Activated T-cell treated with anti-CD3 and anti-CD28 coated beads for 48 hours (primary cell): ENCODE measurements at places on chromosomes 7 and 10.

DNA sequence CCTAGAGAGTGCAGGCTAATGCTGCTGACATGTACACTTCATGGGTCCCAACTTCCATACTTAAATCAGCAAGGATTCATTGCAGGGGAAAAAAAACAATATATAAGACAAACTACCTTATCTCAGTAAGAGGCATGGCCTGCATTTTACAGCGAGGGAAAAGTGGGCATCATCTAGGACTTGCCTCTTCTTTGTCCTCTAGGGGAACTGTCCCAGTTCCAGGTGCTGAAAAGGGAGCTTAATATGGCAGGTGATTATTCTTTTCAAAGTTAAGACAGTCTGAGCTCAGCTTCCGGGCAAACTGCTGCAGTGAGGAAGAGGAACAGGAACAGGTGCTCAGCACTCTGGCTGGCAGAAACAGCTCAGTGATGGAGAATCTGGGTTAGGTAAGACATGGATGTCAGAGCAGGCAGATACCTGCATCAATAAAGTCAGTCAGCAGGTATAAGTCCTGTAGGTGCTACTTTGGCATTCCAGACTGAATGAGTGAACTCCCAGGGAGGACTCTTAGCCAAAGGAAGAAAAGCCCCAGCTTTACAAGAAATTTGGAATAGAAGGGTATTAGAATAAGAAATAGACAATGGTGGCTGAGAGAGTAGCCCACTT, 147.2 kb downstream of the TMEM178B start:
- DNase-seq = no peak

- no peak for DNase-seq
Measured at GRCh38 chr10:91974960-91975359, 51.4 kb downstream of the BTAF1 start.

- DNase-seq = no peak
Measured at GRCh38 chr7:141537906-141538305, 13.3 kb upstream of the AGK start.

GRCh38 chr7:25216837-25217236, 11.4 kb downstream of the NPVF start:
- no peak for DNase-seq

DNA sequence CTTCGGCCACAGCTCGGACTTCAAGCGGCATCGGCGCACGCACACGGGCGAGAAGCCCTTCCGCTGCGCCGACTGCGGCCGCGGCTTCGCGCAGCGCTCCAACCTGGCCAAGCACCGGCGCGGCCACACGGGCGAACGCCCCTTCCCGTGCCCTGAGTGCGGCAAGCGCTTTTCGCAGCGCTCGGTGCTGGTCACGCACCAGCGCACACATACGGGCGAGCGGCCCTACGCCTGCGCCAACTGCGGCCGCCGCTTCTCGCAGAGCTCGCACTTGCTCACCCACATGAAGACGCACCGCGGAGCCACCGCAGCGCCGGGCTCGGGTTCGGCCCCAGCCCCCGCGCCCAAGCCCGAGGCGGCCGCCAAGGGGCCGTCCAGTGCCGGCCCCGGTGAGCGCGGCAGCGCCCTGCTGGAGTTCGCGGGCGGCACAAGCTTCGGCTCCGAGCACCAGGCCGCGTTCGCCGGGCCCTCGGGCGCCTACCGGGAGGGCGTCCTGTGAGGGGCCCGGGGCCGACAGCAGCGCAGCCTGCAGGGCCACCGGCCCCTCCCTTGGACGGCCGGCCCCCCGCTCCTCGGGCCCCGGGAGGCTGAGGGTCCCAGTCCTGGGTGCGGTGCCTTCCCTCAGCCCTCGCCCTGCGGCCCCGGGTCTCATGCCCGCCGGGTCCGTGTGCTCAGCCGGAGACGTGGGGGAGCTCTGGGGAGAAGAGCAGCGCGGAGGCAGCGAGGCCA, 17.2 kb downstream of the ZNF316 start:
- DNase-seq = no peak

- no peak for DNase-seq
Measured at GRCh38 chr7:23476286-23477156, 6.2 kb upstream of the IGF2BP3 start.

GRCh38 chr7:93530701-93531100, 43.8 kb downstream of the CALCR start:
- DNase-seq = no peak

- DNase-seq = no peak
Measured at GRCh38 chr10:7438196-7438986, 27.6 kb upstream of the SFMBT2 start.

DNA sequence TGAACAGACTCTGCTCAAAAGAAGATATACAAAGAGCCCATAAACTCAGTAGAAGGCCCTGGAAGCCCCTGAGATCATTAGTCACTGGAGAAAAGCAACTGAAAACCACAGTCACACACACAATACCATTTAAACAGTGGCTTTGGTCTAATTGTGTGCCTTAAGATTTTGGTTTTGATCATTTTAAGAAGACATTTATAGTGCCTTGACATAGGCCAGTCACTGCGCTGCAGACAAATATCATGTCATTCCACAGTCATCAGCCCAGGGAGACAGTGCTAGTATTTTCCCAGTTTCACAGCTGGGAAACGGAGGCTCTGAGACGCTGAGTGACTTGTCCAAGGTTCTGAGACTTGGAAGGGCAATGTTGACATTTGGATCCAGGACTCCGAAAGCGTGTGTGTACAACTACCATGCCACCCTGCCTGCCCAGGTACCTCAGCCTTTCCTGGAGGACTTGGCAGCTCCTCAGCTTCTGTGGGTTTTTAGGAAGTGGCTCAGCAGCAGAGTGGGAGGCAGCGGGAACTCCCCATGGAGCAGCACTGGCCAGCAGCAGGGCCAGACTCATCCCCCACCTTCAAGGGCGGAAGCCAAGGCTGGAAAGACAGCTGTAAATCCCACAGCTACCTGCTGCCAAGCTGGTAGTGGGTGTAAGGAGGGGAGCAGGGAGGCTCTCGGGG, 173.9 kb downstream of the WDR11 start:
- DNase-seq = no peak

GRCh38 chr7:151847681-151848081, 29.2 kb downstream of the PRKAG2 start:
- no peak for DNase-seq

- no peak for DNase-seq
Measured at GRCh38 chr10:107417446-107417845, 252.9 kb upstream of the SORCS1 start.

DNA sequence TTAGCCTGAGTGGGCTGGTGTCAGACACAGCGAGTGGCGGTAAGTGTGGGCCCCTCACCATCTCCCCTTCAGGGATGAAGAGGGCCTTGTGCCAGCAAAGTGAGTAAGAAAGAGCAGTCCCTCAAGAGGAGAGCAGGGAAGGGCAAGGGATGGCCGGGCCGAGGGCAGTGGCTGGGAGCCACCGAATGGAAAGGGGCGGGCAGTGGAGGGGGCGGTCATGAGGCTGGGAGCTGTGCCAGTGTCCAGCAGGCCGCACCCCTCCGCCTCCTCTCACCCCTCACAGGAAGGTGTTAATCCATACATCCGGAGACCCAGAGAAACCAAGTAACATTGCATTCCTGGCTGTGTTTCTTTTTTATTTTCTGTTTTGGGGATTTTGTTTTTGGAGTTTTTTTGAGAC, 28.6 kb upstream of the RASGEF1A start:
- no peak for DNase-seq

DNA sequence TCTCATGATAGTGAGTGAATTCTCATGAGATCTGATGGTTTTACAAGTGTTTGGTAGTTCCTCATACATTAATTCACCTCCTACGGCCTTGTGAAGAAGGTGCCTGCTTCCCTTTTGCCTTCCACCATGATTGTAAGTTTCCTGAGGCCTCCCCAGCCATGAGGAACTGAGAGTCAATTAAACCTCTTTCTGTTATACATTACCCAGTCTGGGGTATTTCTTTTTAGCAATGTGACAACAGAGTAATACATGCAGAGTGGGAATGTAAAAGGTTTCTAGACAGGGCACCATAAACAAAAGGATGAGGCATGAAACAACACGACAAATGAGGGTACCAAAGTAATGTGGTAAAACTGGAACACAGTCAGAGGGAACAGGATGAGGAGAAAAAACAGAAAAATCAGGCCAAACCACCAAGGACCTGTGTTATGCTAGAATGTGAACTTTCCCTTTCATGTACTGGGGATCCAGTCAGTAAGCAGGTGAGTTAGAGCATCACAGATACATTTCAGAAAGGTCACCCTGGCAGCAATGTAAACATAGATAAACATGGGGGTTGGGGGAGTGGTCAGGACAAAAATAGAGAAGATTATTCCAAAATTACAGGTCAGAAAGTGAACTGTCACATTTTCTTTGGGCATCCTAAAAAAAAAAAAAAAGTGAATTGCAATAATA, 31.9 kb downstream of the ANKRD26 start:
- no peak for DNase-seq

DNA sequence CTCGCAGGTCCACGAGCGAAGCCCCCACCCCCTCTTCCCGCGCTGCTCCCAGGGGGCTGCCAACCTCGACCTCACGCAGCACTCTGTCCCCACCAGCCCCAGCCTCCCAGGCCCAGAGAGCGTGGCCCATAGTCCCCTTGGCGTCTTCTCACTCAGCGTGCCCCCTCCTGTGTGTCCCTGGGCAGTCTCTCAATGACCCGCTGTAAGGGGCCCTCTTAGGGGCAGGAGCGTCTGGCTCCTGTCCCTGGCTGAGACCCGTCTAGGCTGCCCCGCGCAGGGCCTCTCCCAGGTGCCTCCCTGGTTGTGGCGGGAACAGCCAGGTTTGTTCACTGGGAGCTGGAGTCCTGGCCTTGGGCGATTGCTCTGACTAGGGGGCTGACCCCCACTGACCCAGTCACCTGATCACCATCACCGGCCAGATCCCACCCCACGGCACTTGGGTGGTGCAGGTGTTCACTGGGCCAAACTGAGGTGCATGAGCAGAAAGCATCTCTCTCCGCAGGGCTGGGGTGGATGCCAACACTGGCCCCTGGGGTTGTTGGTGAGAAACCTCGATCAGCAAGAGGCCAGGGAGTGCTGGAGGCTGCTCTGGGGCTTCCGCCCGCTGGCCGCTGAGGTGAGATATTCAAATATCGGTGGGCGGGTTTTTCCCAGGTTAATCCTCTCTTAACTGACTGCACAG, 12.6 kb upstream of the WDFY4 start:
- DNase-seq = no peak

DNA sequence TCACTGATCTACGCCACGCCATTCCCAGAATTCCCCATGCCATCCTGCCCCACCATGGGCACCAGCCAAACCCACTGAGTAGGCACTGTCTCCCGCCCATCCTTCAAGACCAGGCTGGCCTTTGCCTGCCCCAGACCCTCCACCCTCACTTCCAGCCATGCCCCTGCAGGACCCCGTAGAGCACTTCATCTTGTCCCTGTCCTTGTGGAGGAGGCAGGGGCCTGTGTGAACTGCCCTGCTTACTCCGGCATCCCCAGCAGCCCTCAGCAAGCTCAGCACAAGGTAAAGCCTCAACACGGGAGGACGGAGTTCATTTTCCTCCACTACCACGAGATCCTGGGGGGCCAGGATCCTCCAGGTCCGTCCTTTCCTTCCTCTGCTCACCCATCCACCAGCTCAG, 577.7 kb downstream of the PTPRN2 start:
- DNase-seq = no peak

GRCh38 chr7:142185801-142186200, 72.1 kb downstream of the PRSS58 start:
- no peak for DNase-seq

DNA sequence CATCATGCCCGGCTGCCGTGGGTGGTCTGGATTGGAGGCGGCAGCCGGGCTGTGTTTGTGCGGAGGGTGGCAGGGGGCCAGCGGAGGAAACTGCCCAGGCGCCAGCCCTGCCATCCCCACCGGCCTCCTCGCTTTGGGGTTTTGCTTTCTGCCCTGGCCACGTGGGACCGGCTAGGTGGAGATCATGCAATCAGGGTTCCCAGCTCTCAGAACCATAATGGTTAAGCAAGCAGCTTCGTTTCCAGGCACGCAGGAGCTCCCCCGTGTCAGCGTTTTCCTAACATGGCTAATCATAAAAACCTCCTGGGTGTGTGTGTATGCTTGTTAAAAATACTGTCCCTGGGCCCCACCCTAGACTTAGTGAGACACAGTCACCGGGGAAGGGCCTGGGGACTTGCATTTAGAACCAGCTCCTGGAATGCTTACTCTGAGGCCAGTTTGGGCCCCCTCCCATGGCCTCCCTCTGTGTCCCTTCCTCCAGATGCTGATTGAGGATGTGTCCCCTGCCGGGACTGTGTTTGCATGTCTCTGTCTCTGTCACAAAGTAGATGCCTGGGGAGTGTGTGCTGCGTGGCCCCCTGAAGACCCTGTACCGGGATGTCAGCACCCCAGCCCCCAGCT, 119.3 kb downstream of the CUX1 start:
- no peak for DNase-seq

DNA sequence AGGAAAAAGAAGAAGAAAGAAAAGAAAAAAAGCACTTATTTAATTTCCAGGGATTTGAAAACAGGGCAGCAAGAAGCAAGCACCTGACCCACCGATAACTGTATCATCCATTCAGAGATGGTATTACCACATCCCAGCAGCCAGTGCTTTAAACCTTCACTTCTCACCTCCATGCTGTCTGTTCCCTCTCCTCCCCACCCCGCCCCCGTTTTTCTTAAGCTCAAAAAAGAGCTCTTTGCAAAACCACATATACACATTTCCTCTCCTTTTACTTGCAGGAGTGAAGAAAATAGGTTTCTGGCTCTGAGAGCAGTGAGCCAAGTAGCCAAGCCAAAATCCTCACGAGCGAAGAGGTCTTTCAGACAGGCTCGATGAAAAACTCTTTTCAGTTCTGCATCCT, 2.2 kb downstream of the STOX1 start:
- DNase-seq = no peak

DNA sequence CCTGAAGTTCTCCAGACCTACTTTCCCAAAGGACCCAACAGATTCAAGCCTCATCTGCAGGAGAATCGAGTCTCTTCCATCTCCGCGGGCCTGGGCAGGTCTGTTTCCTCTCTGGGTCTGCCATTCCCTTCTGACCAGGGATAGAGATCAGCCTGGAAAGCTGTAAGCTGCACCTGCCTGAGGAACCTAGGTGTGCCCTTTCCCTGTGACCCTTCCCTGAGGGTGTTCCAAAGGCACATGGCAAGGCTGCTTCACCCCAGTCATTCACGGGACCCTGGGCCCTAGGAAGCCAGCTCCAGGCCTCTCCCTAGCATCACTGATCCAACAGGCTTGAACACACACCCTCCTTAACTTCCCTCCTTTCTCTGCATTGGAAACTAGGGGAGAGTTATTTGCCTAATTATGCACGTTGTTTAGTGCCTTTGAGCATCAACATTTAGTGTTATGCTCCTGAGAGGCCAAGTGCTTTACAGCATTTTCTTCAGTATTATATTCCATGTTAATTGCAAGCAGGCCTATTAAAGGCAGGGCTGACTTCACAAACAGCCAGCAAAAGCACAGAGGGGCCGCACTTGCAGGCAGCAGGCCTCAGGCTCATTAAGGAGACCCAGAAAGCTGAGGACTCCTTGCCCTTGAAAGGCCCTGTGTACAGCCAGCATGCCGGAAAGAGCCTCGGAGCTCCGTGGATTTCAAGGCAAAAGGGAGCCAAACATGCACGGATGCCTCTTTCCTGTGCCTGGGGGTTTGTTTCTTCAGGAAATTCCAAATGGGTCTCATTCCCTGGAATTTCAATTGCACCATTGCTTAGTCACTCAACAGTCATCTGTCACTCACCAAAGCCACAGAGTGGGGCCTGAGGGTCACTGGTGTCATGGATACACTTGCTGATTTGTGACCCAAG, 91.0 kb upstream of the FAM20C start:
- DNase-seq = no peak
